ENCODE measurements at places on chromosomes 1 and 21.

DNA sequence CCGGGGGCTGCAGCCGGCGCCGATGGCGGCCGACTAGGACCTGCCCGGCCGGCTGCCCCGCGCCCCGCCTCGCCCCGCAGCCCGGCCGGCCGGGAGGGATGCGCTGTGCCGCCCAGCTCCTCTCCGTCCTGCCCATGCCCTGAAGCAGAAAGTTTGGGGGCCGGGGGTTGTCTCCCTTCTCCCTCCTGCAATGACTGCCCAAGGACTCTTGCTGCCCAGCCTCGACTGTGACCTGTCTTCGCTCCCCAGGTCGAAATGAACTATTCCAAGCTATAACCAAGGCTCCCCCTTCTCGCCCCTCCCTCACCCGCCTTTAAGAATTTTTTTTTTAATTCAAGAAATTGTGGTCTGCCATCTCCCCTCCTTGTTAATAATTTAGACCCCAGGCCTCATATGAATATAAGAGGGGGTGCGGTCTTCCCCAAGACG lies 361 bp downstream of the TMCC2 start:
- no peak for DNase-seq

- DNase-seq, result no peak
These were observed 4.5 kb upstream of the HES4 start for GRCh38 chr1:1004420-1004779.

- DNase-seq, result no peak
These were observed 28.4 kb downstream of the ZNF281 start for GRCh38 chr1:200381256-200381984.

- DNase-seq, result no peak
These were observed 20.9 kb upstream of the AGL start for GRCh38 chr1:99829269-99829668.

- no peak for DNase-seq
These were observed 1.3 kb downstream of the CLSTN1 start for GRCh38 chr1:9822490-9822889.

- no peak for DNase-seq
These were observed 127.0 kb downstream of the LTN1 start for GRCh38 chr21:28865488-28866186.

DNA sequence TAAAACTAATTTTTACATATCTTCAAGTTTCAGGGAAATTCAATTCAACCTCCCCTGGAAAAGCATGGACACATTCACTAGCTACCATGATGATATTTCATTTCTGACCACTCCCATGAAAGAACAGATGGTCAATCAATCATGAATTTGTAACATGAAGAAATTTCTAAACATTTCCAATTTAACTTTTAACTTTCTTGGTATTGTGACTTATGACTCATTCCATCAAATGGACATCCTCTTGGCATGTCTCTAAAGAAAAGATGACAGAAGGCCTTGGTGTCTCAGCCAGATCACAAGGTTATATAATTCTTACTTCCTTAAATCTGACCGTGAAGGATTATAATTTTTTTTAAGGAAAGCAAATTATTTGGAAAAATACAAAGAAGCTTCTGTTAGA lies 10.5 kb upstream of the MCOLN3 start:
- no peak for DNase-seq

GRCh38 chr1:187157115-187157514 lies 328.4 kb downstream of the PLA2G4A start:
- no peak for DNase-seq

DNA sequence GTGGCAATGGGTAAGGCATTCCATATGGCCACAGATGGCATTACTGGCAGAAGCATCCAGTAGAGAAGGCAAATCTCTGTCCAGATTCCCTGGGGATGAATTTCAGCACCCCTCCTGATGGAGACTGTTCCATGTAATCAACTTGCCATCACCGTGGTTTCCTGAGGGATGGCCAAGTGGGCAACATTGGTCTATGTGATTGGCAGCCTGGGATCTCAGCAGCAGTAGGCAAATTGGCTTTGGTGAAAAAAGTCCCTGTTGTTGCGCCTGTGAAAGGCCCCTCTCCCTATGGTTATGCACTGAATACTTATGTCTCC lies 19.3 kb downstream of the DMRTB1 start:
- DNase-seq, result no peak

- no peak for DNase-seq
These were observed 4.6 kb upstream of the CLCA2 start for GRCh38 chr1:86419277-86419903.
